ENCODE measurements at places on chromosomes 7 and 10.

DNA sequence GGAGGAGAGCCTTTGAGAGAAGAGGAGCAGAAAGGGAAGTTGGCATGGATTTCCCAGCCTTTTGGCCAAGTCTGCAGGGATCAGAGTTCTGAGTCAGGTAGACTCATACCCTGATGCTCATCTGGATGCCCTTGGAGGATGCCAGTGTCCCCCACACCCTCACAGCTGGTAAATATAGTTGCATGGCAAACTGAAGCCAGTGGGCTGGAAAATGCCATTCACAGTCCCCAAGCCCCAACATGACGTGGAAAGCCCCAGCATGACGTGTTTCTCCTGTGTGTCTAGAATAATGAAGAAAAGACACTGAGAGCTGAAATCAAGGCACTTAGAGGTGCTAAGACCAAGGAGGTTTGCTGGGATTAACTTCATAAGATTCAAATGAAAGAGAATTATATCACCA, 24.8 kb upstream of the APBB1IP start:
- DNase-seq: no peak

DNA sequence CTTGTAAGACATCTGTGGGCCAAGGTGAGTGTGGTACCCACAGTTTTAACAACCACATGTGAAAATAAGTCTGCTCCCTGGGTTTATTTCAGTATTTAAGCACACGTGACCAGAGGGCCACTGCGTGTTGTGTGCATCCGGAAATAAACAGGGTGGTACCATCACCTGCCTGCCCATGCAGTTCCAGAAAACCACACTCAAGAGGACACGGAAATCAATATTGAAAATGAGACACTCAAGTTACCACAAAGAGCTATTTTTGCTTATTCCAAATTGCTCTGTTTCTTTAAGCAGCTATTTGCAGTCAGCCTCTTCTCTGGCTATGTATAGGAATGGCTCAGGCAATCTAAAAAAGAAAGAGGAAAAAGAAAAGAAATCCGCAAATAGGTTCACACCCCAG, 71.8 kb upstream of the LOXL4 start:
- no peak for DNase-seq

DNA sequence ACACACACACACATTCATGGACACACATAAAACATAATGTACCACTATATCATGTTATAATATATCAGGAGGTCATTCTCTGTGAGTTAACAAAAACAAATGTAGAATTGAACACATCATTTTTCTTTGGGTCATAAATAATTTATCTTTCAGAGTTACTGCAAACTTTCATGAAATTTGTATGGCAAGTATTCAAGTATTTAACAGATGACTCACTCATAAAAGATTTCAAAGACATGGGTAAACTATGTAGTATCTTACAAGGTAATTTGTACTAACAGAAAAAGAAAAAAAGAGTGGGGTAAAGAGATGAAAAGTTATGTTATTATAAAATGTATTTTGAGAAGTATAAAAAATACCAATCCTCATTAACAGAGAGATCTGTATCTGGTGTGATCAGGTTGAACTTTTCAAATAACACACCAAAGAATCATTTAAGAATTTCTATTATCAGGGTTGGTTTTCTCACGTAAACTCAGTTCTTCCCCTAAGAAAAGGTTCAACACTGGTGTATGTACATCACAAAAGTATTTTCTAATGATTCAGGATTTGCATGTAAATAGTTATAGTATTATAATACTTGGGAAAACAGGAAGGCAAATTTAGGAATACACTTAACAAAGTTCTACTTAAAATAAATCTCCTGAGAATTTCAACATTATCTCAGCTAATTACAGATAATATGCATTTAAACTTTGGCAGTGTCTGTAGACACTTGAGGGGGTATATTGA, 933.1 kb upstream of the LRRN3 start:
- peak; percentile 8 for DNase-seq

DNA sequence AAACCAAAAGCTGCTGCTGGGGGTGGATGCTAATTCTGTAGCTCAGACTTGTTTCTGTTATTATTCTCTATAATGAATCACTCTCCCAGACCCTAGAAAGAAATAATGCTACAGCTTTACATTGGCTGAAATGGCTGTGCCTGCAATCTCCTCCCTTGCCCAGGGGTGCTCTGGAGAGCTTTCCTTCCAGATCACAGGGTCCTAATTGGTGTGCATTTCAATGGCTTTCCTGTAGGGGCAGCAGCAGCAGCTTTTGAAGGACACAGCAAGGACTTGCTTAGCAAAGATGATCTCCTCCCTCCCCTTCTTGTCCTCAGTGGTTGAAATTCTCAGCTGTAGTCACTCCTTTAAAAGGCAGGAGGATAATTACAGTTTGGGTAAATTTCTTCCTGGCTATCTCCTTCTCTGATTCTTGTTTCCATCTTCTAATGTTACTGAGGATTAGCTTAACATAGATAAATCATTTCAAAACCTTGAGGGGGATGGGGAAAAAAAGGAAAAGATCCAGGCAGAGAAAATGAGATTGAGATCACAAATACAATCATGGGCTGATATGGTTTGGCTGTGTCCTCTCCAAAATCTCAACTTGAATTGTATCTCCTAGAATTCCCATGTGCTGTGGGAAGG, 120.2 kb upstream of the CTTNBP2 start:
- no peak for DNase-seq

- DNase-seq: peak; percentile 50
These were observed 69.3 kb downstream of the AP3M1 start for GRCh38 chr10:74081192-74081803.

DNA sequence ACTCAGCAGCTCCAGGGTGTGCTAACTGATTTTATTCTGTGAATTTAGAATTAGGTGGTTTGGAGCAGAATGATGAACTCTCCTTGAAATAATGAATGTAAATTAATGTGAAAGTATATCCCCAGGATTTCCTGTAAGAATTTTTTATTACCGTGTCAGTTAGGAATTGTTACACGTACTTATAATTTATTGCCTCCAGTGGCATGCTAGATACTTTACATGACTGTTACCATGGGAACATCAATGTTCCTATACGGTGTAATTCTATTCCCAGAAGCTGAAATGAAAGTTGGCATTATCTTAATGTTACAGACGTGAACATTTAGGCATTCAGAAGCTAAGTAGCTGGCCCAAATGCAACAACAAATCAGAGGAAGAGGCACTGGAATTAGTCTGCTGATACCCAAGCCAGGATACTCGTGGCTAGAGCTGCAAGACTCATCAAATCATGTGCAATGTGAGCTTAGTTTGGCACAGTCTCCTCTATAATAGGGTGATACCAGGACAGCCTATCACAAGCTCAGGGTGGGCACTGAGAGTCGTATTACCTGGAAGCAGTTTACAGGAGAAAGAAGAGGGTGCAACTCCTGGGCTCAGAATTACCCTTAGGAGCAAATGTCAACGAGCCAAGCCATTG, 30.0 kb upstream of the PRKAR2B start:
- peak; percentile 44 for DNase-seq

GRCh38 chr10:79209831-79210230, 137.4 kb upstream of the PPIF start:
- DNase-seq: no peak

- DNase-seq: no peak
These were observed 21.8 kb downstream of the IFT22 start for GRCh38 chr7:101299511-101300464.

DNA sequence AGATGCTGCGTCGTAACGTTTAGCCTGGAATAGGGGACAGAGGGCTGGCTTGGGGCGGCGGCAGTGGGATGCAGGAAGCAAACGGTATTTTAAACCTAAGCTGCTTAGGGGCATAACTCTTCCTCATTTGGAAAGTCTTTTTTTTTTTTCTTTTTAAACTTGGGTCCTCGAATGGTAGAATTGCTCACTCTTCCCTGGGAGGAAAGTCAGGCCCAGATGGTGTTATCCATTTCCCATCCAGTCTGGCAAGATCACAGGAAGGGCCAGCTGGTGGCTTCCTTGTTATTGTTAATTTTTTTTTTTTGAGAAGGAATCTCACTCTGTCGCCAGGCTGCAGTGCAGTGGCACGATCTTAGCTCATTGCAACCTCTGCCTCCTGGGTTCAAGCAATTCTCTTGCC, 56.6 kb downstream of the TMEM209 start:
- DNase-seq: no peak

- no peak for DNase-seq
These were observed 7.3 kb upstream of the ZNF777 start for GRCh38 chr7:149468208-149468607.
